ENCODE measurements at places on chromosomes 3 and 15.

DNA sequence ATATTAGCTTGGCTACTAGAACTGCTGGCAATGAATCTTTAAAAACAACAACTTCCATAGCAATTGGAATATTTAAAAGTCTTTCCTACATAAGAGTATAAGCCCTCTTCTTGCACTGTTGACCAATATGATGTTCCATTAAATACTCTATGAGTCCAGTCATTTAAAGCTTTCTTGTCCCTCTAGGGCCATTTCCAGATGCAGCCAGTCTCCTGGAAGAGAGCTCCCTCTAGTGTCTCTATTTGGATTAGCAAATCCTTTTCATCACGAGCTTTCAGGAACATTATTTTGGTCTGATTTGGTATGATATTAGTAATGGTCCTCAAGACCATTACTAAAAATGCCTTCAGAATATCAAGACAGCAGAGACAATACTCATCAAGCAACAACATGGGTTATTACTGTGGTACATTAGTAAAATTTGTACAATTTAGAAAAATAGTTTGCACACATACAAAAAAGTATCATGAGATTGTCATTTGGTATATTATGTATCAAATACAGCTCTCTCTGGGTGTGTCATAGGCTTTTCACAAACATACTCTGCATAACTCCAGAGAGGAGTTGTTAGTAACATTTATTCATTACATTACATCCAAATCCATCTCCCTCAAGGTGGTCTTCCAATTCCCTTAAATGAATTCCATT lies 101.3 kb downstream of the DPH6 start:
- peak; percentile 68 for DNase-seq

GRCh38 chr3:31533169-31534064 lies 692 bp downstream of the STT3B start:
- DNase-seq = peak; percentile 45

GRCh38 chr3:72013084-72013483 lies 228.1 kb upstream of the PROK2 start:
- DNase-seq = peak; percentile 66

GRCh38 chr3:126547721-126548120 lies 11.0 kb downstream of the C3orf22 start:
- peak; percentile 89 for DNase-seq

DNA sequence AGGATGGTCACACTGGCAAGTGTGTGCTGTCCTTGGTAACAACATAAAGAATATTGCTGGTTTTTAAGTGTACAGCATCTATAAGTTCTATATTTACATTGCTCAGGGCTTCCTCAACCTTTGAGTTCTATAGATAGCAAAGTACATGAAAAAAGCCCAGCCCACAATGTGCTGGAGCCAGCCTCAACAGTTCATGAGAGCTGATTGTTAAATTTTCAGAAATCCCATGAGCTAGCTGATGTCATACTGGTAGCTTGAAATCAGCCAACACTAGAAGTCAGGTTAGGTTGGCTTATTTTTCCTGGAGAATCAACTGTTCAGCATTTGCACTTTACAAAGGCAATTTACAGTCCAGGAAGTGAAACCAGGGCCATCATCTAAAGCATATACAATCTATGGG lies 102.8 kb downstream of the STRIT1 start:
- no peak for DNase-seq

DNA sequence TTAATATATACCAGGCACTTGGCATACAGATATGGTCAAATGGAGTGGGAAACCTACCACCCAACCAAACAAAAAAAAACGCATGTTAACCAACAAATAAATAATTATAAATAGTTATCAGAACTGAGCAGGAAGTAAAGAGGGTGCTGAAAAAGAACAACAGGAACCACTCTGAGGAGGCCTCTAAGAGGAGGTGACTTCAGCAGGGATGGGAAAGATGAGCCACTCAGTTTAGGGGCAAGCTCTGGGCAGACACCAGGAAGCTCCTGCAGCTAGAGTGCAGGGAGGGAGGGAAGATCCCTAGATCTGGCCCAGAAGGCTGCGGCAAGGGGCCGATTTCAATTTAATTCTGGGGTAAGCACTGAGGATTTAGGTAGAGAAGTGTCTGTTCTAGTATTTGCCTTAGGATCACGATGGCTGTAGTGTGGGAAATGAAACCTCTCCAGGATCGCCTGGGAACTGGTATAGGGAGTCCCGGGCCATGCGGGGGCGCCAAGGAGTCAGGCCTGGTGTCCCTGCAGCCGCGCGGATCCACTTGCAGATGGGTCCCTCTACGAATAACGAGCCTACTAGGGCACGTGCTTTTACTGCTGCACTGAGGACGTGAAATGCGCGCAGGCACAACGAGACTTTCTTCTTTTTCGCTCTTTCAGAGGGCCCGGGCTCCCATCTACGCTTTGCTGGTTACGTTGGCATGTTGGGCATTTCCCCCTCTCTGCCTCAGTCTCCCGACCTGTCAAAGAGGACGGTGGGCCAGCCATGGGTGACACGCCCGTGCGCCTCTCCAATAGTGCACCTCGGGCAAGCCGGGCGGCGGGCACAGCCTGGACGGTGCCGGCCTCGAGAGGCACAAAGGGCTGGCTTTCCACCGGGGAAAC lies 1.5 kb upstream of the LIMD1 start:
- peak; percentile 97 for DNase-seq

DNA sequence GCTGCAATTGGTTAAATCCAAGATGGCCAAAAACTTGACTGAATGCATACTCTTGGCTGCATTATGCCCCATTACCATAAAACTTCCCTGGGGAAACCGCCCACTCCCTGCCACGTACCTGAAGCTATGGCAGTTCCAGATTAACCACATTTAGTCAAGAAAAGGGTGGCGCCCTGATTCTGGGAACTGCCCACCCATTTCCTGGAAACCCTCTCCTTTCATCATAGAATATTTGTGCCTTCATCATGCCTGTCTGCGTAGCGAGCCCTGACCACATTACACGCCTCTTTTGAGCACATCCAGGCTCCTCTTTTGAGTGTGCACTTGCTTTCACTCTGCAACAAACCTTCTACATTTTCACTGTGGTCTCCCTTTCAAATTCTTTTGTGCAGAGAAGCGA lies 5.2 kb downstream of the LINS1 start:
- DNase-seq = no peak

GRCh38 chr15:89096664-89097063 lies 8.4 kb downstream of the ABHD2 start:
- DNase-seq = no peak

DNA sequence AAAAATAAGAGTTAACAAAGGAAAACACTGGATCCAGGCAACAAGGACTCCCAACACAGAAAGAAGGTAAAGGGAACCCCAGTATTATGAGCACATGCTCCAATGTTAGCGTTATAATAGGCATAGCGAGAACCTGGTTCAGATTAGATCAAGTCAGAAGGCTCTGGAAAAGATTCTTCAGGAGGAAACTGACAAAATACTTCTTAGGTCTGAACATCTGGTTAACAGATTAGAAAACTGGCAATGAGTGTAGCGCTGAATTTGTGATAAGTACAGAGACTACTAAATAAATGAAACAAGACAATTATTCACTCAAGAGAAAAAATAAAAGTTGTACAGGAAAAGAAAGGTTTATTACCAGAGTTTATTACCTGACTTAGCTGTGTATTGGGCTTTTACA lies 146.1 kb downstream of the DPH6 start:
- DNase-seq = no peak

DNA sequence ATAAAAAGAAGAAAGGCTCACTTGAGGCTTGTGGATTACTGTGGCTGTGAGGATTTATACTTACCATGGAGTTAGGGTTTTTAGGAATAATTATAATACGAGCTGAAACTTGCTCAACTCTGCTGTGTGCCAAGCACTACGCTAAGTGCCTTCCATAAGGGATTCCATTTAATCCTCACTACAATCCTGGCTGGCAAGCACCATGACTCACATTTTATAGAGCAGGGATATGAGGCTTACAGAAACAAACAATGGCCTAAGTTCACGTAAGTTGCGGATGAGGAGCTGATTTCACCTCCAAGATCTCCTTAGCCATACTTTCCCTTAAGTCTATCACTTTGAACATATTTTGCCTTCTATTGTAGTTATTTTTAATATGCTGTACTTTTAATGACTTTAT lies 43.9 kb upstream of the ARL8B start:
- DNase-seq = no peak

- no peak for DNase-seq
These were observed 416.9 kb downstream of the FOXP1 start for GRCh38 chr3:71166339-71167240.

DNA sequence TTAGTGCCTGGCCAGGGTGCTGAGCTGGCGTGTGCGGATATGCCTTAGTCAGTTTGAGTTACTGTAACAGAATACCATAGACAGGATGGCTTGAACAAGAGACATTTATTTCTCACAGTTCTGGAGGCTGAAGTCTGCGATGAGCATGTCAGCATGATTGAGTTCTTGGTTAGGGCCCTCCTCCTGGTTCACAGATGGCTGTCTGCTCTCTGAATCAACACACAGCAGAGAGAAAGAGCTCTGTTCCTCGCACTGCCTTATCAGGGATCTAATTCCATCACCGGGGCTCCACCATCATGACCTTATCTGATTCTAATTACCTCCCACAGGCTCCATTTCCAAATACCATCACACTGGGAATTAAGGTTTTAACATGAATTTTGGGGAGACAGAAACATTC lies 386.6 kb upstream of the DPH6 start:
- DNase-seq = no peak

DNA sequence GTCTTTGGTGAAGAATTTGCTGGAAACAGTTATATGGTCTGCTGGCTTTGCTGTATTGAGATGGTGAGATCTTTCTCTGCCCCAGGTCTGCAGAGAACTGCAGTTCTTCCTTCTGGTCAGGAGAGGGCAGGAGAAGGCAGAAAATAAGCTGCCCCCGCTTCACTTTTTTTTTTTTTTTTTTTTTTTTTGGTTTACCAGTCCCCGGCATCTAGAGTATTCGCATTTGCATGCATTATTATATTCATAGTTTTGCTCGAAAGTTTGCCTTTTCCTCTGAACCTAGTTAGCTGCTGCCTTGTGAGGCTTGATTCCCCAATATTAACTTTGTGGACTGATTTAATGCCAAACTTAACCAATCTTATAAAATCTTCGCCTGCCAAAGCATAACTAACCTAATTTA lies 10.6 kb upstream of the PARL start:
- peak; percentile 76 for DNase-seq

- DNase-seq = no peak
These were observed 30.6 kb downstream of the POLG start for GRCh38 chr15:89303986-89304385.
